Left lung (tissue), 14 donors: ENCODE measurements at places on chromosomes 16 and 17. TPM values are rescaled to one million over a fixed set of nuclear protein-coding genes. Genes with fewer than 3 reads are reported as not detected.

- no peak for DNase-seq
Observed at GRCh38 chr16:76857402-76857801, 333.6 kb upstream of the MON1B start.

CFAP97D1 gene
- not detected for total RNA-seq

GRCh38 chr17:39151943-39152818, 744 bp upstream of the PLXDC1 start:
- DNase-seq: no peak

GRCh38 chr16:75371171-75371570, 62.1 kb downstream of the CFDP1 start:
- DNase-seq: no peak

GRCh38 chr17:68320311-68320865, 29.1 kb downstream of the ARSG start:
- DNase-seq: no peak

DNA sequence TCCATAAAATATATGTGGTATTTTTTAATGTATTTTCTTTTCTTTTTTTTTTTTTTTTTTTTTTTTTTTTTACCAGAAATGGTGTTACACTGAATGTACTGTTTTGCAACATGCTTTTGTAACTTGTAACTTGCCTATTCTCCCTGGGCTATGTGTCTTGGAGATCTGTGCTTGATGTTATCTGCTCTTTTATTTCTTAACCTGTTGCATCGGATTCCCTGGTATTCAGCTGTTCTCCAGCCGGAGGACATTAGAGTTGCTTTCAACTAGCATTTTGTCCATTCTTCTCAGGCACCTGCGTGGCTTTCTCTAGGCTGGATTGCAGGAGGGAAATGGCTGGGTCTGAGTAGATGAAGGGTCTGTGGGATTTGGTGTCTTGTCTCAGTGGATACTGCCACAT, 47.4 kb downstream of the KATNIP start:
- DNase-seq: no peak

GRCh38 chr17:27747462-27748359, 52.6 kb downstream of the NOS2 start:
- DNase-seq: no peak

KRT32 gene
- not detected for total RNA-seq

DNA sequence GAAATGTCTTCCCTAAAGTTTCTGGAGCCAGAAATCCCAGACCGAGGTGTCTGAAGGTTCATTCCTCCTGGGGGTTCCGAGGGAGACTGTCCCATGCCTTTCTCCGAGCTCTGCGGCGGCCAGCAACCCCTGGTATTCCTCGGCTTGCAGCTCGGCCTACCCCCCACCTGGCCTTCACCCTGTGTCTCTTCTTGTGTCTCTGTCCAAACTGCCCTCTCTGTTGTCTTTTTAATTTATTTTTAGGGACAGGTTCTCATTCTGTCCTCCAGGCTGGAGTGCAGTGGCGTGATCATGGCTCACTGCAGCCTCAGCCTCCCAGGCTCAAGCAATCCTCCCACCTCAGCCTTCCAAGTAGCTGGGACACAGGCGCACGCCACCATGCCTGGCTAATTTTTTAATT, 211.7 kb downstream of the SEC14L1 start:
- DNase-seq: no peak

HID1 gene
- 32.1 TPM for total RNA-seq

TERB1 gene
- not detected for total RNA-seq

C16orf96 gene
- 0.17 TPM for total RNA-seq

- DNase-seq: no peak
Observed at GRCh38 chr17:13561606-13562270, 40.0 kb downstream of the HS3ST3A1 start.

DNA sequence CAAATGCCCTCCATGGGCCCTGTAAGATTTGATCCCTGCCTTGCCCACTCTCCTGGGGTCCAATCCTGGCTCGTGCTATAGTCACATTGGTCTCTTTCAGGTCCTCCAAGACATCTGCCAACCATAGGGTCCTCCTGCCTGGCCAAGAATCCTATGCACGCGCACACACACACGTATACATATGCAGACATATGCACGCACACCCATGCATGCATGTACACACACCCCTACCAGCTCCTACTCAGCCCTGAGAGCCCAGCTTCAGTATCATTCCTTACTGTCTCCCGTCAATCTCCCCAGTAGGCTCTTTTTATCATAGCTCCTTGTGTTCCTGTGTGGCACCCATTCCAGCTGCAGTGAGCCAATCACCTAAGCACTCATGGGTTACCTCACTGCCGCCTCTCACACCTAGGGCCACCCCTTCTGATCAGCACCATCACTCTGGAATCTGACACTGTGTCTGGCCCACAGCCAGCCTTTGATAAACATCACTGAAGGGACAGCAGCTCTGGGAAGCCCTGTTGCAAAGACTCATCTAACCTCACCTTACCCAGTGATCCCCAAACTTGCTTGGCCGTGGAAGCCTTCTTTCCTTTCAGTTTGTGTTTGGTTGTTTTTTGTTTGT, 7.9 kb upstream of the DNAH17 start:
- no peak for DNase-seq

CCT6B gene
- 2.0 TPM for total RNA-seq

DNA sequence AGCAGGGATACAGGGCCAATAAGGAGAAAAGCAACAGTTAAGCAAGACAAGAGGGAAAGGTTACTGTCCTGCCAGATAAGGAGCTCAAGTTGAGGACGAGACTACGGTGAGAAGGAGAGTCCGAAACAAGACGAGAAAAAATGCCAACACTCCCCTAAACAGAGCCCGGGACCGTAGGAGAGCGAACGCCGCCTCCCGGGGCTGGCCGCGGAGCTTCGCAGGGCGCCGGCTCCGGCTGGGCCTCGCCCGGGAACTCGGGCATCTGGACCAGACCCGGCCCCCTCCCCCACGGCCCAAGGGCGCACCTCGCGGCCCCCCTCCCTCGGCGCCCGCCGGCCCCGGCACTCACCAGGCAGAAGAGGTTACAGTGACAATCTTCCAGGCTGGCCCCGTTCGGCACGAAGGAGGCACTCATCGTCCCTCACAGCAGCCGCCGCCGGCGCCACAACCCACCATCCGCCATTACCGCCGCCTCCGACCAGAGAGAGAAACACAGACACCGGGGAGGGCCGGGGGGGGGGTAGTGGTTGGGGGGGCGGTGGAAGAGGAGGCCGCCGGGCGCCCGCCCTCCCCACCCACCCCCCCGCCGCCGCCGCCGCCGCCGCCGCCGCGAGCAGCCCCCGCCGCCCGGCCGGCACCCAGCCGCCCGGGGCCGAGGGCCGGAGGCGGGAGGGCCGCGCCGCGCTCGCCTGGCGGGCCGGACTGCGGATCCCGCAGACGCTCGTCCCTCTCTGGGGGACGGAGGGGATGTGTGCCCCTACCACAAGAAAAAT, at the start of gene MED13:
Gene MED13 (minus strand): TSS at position 488 of the 773 bp plus-strand sequence. CDS start 73 bp downstream, at position 415.
- DNase-seq: peak; percentile 66

KRTAP16-1 gene
- not detected for total RNA-seq

RHBDL3 gene
- 0.26 TPM for total RNA-seq

- DNase-seq: no peak
Observed at GRCh38 chr16:8848939-8849391, 19.8 kb downstream of the CARHSP1 start.

DNA sequence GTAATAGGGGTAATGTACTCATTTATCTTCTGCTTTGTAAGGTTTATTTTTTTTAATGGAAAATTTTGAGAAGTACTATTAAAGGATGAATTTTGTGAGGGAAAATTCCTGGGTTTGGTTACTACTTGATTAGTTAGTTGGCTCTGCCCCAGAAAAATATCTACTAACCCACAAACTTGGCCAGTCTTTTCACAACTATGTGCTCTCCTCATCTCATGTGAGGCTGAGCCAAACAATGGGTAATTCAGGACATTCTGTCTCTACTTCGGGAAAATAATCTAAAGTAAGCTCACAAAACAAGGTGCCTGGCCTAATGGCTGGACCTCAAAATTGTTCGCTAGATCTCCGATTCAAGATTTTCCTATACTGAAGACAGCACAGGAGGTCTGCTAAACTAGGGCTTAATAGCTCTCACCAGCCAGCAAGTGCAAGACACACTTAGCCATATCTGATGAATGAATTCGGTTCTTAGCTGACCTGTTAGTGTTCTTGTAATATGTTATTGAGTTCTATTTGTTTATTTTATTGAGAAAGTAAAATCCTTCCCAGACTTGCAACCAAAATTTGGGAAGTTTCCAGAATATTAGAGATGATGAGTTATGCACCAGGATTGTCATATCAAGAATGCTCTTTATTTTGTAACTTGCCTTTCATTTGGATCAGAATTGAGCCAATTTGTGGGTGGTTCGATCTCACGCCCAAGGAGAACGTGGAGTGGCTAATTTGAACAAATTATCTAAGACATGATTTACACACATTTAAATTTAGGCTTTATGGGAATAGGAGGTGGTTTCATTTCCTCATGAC, 5.7 kb downstream of the KCNJ16 start:
- DNase-seq: no peak

SRCIN1 gene
- total RNA-seq: 2.7 TPM

NLK gene
- 21.3 TPM for total RNA-seq

GNG13 gene
- not detected for total RNA-seq

DNA sequence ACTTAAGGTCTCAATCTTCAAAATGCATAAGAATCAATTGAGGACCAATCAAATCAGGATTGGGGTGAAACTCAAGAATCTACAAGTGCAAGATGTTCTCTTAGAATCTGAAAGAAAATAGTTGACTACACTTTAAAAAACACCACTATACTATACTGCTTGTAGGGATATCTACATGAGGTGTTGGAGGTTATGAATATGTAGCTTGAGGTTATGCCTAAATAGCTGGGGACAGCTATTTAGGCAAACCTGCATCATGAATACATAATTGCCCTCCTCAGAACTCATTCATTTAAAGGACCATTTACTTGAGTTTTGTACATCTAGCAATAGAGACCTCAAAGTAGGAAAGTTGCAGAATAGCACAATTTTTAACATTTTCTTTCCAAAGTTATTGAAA, 40.1 kb downstream of the KCNJ16 start:
- no peak for DNase-seq

- no peak for DNase-seq
Observed at GRCh38 chr17:45931677-45932076, 37.3 kb downstream of the MAPT start.

DNA sequence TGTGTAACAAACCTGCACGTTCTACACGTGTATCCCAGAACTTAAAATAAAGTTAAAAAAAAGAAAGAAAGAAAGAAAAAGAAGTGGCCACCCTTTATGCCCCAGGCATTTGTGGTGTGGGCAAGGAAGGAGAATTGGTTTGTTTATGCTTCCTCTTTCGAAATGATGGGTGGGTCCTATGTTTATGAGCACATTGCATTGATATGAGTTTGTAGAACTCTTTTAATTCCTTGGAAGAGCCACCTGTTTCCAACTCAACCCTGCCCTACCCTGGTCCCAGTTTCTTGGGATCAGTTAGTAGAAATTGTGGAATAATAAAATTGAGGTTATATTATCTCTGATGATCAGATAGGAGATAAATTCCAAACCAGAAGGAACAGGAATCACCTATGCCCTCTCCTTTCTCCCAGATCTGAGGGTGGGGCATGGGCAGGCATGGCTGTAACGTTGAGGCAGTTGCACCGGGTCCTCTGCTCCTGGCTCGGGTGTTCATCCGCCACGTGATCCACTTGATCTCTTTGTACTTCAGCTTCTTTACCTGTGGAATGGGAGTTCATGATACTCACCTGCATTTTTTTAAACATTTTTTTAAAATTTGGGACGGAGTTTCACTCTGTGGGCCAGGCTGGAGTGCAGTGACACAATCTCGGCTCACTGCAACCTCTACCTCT, 15.9 kb downstream of the CHAD start:
- no peak for DNase-seq

KLHL10 gene
- not detected for total RNA-seq

MFAP4 gene
- total RNA-seq: 153 TPM

DNA sequence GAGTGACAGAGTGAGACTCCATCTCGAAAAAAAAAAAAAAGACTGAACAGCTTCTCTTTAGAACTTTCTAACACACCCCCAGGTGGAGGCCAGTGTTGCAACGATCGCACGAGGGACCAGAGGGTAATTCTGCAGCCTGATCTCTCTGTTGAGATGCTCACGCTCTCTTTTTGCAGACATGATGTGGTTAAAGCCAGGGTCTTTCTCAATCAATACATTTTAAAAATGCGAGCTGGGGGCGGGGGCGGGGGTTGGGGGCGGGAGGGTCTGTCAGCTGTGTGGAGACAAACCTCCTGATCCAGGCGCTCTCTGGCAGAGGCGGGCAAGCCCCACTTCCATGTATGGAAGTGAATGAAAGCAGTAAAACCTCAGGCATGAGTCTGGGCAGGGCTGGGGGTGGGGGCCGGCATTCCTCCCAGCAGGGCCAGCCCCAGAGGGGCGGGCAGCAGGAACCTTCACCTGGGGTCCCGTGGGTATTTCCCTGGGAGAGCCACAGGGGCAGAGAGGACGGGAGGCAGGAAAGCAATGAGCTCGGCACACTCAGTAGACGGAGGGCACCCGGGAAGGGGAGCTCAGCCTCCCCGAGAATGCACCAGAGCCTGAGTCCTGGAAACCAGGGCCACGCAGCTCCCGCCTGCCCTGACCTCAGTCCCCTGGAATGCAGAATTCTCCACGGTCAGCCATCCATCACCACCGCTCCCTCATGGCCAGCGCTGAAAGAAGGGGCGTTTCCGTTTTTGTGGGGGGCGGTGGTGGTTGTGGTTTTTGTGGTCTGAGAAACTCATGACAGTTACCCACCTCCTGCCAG, 28.0 kb downstream of the NXN start:
- no peak for DNase-seq

IGSF6 gene
- 65.4 TPM for total RNA-seq

- DNase-seq: peak; percentile 60
Observed at GRCh38 chr17:45020354-45021138, 30.9 kb downstream of the DCAKD start.

QPRT gene
- 21.9 TPM for total RNA-seq

SCNN1G gene
- 7.8 TPM for total RNA-seq

- no peak for DNase-seq
Observed at GRCh38 chr17:10716218-10716617, 13.6 kb downstream of the TMEM220 start.

DNA sequence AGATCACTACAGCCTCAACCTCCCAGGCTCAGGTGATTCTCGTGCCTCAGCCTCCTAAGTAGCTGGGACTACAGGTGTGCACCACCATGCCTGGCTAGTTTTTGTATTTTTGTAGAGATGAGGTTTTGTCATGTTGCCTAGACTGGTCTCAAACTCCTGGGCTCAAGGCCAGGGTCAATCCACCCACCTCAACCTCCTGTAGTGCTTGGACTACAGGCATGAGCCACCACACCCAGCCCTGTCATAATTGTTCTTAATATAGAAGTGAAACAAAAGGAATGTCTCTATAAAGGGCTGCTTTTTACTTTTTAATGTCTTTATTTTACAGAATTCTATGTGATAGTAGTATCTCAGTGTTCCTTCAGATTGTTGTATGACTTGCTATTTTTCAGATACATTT, 345.2 kb upstream of the TBX2 start:
- no peak for DNase-seq

DNA sequence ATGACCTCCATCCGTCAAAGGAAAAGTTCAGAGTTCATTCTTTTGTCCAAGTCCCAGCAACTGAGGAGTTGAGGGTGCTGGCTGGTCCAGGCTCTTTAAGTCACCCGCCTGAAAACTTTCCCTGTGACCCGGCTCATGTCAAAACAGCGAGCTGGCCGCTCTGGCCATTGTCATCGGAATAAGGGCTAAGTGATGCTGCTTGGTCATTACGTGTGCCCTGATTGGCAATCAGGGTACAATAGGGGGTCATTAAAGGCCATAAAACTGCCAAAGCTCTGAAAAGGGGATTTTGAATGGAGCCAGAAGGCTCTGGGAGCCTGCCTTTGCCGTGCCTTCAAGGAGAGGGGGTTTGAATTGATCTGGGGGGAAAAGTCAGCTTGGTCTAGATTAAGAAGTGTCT, 88.5 kb upstream of the IRX3 start:
- DNase-seq: no peak

- DNase-seq: peak; percentile 85
Observed at GRCh38 chr17:34252444-34253138, 2.5 kb upstream of the CCL2 start.
